ENCODE measurements at places on chromosomes 6 and 20. TPM values are rescaled to one million over a fixed set of nuclear protein-coding genes. Genes with fewer than 3 reads are reported as not detected.

- H3K4me1 ChIP-seq = no peaks in the 10 kb centered on the region
- no peak overlapping the region for H3K27ac ChIP-seq
- no peak overlapping the region for H3K4me3 ChIP-seq
- no peaks in the 10 kb centered on the region for H3K27me3 ChIP-seq
- no peak for DNase-seq
- no peaks in the 10 kb centered on the region for H3K36me3 ChIP-seq
These were observed 239.9 kb downstream of the TSHZ2 start for GRCh38 chr20:53212018-53212417.

DNA sequence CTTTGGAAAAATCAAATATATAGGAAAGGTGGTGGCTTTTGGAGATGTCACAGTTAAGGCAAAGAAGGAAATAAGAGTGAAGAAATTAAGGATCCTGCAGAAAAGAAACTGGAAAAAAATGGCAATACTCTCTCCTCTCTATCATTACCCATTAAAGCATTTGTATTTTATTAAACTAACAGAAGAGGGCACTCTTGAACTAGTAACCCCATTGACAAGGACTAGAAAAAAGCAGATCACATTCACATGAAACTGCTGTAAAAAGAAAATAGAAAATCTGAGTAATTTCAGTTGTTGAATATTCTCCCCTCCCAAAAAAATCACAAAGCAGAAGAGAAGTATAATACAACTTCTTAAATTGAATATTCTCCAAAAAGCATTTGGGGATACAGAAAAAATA is 104.1 kb upstream of the SLC35B3 start:
- H3K4me1 ChIP-seq = peaks cover 9% of the 10 kb centered on the region
- peak; percentile 55 for DNase-seq

GRCh38 chr6:43770372-43771209 is 580 bp downstream of the VEGFA start:
- H3K36me3 ChIP-seq = peaks cover 16% of the 10 kb centered on the region
- peak; percentile 69 for DNase-seq
- no peaks in the 10 kb centered on the region for H3K27me3 ChIP-seq

GRCh38 chr20:56414842-56415765 is 3.0 kb downstream of the CASS4 start:
- H3K27me3 ChIP-seq = no peaks in the 10 kb centered on the region
- peaks cover 38% of the 10 kb centered on the region for H3K36me3 ChIP-seq
- DNase-seq = no peak
- H3K27ac ChIP-seq = no peak overlapping the region
- H3K4me3 ChIP-seq = no peak overlapping the region

GRCh38 chr20:25318471-25319240 is 70.8 kb downstream of the PYGB start:
- DNase-seq = no peak
- no peaks in the 10 kb centered on the region for H3K27me3 ChIP-seq
- no peak overlapping the region for H3K27ac ChIP-seq

DNA sequence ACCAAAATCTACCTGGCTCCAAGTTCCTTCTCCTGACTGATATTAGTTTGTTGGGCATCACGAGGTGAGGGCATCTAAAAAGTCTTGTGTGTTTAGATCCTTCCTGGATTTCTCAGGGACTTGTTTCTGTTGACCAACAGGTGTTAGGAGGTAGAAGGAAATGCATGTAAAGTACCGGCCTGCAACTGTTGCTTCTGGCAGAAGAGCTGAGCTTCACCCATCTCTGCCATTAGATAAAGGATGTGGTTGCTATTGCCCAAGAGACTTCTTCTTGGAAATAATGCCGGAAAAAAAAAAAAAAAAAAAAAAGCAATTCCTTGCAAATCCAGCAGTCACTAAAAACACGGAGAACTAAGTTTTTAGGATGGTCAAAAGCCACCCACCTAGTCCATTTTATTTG is 303.1 kb downstream of the CDH26 start:
- DNase-seq = no peak
- H3K36me3 ChIP-seq = no peaks in the 10 kb centered on the region
- peaks cover 48% of the 10 kb centered on the region for H3K27me3 ChIP-seq
- H3K4me1 ChIP-seq = no peaks in the 10 kb centered on the region

- no peaks in the 10 kb centered on the region for H3K4me1 ChIP-seq
- no peak overlapping the region for H3K27ac ChIP-seq
These were observed 71.0 kb downstream of the FUT9 start for GRCh38 chr6:96086745-96087144.

ADGRF4 gene
- total RNA-seq = 4.0 TPM

NINL gene
- total RNA-seq = 1.3 TPM

DACT2 gene
- total RNA-seq = not detected

LY86 gene
- total RNA-seq = not detected
